ENCODE measurements at places on chromosomes 1 and 21. TPM values are rescaled to one million over a fixed set of nuclear protein-coding genes. Genes with fewer than 3 reads are reported as not detected.

GRCh38 chr1:243834130-243834529 lies 15.9 kb downstream of the AKT3 start:
- no peak for DNase-seq
- no peaks in the 10 kb centered on the region for H3K36me3 ChIP-seq
- H3K4me3 ChIP-seq = no peak overlapping the region
- no peaks in the 10 kb centered on the region for H3K4me1 ChIP-seq
- no peak overlapping the region for H3K27ac ChIP-seq

DNA sequence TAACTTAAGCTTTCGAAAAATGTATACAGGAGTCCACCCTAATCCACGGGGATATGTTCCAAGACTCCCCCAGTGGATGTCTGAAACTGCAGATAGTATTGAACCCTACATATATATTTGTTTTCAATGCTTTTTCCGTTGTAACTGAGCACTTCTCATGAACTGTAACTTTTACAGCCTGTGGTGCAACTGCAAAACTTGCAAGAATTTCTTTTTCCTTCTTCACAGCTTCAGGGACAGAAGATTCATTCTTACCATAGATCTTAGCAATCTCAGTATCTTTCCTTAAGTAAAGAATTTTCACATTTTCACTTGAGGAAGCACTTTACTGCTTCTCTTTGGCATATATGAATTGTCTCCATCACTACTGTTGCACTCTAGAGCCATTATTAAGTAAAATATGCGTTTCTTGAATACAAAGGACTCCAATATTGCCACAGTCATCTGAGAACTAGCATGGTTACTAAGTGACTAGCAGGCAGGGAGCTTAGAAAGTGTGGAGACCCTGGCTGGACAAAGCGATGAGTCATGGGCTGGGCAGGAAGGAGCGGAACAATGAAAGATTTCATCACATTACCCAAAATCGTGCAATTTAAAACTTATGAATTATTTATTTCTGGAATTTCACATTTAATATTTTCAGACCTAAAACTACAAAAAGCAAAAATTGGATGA lies 14.1 kb downstream of the DPYD start:
- no peaks in the 10 kb centered on the region for H3K36me3 ChIP-seq
- H3K4me1 ChIP-seq = peaks cover 13% of the 10 kb centered on the region
- no peaks in the 10 kb centered on the region for H3K27me3 ChIP-seq
- no peak overlapping the region for H3K27ac ChIP-seq

TRPM2 gene
- 0.69 TPM for total RNA-seq

FGR gene
- 1.3 TPM for total RNA-seq

RHCE gene
- 1.1 TPM for total RNA-seq
